ENCODE measurements at places on chromosomes 1 and 21.

DNA sequence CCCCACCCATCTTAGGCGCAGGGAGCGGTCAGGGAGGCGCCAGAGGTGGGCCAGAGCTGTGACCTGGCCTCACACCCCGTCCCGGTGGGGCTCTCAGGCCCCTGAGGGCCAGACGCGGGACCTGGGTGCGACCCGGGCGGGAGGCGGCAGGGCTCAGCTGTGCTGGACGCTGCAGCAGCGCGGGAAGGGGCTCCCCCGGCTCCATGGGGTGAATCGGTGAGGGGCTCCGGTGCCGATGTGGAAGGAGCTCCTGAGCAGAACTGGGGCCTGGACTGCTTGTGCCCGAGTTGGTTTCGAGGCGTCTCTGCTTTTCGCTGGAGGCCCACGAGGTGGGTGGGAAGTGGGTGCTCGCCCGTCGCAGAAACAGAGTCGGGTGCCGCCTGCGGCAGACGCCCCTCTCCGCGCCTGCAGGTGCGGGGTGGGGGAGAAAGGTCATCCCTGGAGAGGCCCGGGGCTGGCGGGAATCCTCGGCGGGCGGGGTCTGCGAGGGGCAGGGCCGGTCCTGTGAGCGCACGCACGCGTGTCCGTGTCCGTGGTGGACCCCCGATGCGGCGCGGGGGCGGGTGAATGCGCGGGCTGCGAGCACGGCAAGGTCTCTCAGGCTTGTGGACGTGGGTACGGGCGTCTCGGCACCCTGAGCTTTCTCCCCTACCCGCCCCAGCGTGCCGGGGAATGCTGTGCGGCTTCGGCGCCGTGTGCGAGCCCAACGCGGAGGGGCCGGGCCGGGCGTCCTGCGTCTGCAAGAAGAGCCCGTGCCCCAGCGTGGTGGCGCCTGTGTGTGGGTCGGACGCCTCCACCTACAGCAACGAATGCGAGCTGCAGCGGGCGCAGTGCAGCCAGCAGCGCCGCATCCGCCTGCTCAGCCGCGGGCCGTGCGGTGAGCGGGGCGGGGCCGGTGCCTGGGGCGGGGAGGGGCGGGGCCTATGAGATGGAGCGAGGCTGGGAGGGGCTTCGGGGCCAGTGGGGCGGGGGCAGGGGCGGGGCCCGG is 20.4 kb downstream of the AGRN start:
- DNase-seq = no peak

DNA sequence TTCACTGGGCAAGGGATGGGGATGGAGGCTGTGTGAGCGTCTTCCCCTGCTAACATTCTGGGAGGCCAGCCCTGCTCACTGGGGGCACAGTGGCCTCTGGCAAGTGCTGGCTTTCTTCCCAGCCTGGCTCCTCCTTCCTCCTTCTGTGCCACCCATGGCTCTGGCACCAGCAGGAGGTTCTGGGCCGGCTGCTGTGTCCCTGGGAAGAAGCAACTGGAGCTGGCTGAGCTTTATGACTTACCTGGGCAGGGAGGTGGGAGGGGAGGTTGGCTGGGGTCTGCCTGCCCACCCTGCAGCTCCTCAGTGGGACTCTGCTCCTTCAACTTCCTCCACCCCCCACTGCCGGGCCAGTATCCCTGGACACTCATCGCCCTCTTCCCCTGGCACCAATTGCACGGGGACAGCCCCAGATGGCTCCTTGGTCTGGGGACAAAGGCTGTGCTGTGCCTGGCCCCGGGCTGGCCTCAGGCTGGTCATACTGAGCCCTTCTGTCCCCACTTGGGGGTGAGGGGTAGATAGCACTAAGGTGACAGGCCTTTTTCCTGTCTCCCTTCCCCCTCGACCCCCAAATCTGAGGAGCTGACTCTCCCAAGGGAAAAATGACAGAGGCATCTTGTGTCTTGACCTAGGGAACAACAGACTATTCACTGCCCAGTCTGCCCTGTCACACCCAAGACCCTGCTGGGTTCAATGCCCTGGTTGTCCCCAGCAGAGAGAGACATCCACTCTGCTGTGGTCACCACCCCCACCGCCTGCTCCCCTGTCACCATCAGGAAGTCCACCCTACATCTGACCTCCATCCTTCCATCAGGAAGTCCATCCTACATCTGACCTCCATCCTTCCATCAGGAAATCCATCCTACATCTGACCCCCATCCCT is 14.4 kb downstream of the CDK18 start:
- no peak for DNase-seq

- DNase-seq = no peak
Observed at GRCh38 chr1:17017435-17017834, 5.7 kb upstream of the ATP13A2 start.

- no peak for DNase-seq
Observed at GRCh38 chr1:233357595-233358397, 30.3 kb downstream of the MAP3K21 start.

DNA sequence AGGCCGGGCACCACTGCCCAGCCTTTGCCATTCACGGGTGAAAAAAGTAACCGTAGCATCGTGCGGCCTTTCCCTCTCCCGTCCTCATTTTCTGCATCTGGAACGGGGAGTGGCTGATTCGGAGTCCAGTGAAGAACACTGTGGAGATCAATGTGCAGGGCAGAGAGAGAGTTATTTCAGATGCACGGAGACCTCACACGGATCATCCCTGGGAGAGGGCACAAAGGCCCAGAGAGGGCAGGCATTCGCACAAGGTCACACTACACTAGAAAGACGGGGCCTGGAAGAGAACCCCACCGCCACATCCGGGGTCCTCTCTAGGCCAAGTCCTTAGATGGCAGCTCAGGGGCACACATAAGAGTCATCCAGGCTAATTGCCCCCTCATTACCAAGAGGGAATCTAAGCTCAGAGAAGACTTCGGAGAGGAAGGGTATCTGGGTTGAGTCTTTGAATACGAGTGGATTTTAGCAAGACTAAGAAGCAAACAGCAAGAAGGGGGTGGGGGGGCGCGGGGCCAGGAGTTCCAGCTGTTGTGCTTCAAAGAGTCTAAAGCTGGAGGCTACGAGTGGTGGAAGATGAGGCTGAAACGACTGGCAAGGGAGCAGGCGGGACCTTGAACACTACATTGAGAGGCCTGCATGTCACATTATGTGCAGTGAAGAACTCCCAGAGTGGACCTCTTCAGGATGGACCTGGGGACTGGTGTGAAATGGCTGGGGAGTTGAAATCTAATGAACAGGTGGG is 857 bp downstream of the GPX7 start:
- DNase-seq = no peak

DNA sequence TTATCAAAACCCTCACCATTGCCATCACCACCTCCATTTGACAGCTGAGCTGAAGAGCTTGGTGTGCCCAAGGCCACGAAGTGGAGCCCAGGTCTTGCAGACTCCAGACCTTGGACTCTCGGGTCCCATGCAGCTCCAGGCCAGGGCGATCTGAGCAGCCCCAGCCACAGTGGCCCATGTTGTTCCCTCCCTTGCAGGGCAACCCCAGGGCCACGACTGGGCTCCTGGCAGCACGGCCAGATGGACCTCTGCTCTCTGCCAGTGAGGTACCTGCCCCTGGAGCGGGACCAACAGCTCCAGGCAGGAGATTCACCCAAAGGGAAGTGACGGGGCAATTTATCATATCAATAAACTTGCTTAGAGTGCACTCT is 182.7 kb upstream of the VAMP3 start:
- no peak for DNase-seq

DNA sequence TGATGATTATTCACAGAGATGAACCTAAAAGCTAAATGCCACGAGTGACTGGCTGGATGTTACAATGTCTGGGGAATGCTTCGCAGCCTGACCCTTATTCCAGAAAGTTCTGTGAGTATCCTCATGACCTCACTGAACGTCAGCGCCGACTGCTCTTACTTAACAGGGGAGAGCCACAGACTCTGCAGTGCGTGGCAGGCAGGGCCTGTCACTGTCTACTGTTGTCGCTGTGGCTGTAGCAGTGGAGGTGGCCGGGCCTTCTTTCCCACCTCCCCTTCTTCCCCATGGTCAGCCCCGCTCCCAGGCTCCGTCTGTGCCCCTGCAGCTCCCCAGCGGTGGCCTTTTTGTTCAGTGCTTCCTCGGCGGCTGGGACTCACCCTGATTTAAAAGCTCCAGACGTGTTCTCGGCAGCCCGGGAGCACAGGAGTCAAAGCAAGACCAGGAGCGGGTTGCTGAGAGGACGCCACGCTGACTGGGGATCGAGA is 52.2 kb upstream of the TARBP1 start:
- DNase-seq = no peak

DNA sequence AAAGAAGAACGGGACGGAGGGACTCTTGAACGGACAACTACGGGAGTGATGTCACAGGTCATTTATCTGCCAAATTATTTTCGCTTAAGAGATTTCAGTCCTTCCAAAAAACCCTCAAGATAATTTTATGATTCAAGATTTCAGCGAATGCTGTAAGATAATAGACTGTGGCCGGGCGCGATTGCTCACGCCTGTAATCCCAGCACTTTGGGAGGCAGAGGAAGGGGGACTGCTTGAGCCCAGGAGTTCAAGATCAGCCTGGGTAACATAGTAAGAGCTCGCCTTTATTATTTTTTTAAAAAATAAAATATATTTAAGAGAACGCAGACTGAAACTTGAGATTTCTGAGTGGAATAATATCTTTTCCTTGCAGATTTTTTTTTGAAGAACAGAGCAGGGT is 609 bp downstream of the RWDD2B start:
- no peak for DNase-seq

DNA sequence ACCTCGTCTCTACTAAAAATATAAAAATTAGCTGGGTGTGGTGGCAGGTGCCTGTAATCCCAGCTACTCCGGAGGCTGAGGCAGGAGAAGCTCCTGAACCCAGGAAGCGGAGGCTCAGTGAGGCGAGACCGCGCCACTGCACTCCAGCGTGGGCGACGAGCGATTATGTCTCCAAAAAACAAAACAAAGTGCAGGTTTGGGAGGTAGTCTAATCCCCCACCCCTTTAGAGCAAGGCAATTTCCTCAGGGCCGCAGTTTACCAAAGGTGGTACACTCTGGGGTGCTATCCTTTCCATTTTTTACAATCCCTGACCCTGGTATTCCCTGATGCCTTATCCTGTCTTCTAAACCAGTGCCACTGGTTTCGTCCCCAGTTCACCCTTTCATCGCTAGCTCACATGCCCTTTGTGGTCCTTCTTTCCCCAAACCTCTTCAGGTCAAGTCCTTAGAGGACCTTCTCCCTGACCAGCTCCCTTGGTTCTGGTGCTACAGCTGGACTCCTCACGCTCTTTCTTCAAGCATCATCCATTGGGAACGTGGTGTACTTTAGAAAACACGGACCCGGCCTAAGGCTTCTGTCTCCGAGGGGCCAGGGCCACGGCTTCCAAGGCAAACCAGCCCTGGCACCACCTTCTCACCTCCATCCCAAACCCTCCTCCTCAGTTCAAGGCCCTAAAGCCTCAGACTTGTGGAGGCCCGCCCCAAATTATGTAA is 873 bp downstream of the IFT25 start:
- DNase-seq = no peak

DNA sequence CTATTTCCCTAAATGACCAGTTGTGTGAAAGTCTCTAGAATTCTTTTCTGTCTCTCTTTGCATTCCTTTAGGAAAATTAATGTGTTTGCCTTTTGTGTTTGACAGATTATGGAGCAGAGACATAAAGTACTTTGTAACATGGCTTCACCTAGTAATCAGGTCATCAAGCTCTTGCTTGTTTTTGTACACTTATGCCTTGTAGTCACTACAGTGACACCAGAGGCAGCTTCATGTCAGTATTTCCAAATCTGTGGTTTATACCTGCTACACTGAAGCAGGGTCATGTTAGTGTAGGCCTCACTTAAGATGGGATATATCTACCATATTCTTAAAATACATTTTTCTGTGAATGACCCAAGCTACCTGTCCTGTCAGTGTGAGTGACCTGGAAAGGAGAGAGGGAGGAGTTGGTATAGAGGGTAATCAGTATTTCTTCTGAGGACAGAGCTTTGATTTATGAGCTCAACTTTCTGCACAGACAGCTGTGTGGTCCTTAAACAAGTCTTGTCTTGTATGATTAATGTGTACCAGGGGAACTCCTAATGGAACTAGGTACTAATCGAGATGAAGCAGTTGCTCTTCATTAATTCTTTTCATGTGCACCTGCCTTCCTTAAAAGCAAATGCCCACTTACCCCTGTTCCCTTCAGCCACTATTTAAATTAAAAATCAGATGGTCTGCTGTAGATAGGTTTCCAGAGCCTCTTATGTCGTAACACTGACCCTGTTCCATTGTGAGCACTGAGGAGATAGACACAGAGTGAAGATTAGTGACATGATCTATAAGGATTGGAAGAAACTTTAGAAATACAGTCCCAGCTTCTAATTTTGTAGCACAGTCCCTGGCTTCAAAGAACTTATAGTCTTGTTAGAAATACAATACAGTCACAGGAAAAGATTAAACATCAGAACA is 45.7 kb downstream of the MACO1 start:
- DNase-seq = no peak

GRCh38 chr1:217010253-217010652 is 287.0 kb upstream of the ESRRG start:
- no peak for DNase-seq

DNA sequence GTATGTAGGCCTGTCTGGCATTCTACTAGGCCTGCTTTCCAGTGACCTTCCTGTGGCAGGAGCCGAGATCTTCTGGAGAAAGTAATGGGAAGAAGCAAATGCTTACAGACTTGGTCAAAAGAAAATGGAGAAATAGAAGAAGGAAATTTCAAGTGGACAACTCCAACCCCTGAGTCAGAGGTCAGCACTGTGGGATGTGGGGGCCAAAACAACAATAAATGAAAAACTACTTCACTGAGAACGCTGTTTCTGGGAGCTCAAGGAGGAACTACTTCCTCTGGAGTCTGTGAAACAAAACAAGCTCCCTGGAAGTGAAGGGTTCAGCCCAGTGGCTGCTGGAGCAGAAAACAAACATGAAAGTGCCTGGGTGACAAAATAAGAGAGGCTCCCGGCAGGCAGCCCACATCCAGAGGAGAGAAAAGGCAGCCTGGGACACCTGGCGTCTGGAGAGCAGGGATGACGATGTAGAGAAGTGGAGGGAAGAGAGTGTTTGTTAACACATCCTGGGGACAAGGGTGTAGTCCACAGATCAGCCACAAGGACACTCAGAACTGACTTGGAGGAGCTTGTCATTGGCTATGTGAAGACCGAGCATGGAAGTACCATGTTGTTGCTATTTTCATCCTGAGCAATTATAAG is 355.2 kb downstream of the SMYD3 start:
- no peak for DNase-seq

- no peak for DNase-seq
Observed at GRCh38 chr21:27213303-27213702, 246.4 kb upstream of the ADAMTS5 start.

DNA sequence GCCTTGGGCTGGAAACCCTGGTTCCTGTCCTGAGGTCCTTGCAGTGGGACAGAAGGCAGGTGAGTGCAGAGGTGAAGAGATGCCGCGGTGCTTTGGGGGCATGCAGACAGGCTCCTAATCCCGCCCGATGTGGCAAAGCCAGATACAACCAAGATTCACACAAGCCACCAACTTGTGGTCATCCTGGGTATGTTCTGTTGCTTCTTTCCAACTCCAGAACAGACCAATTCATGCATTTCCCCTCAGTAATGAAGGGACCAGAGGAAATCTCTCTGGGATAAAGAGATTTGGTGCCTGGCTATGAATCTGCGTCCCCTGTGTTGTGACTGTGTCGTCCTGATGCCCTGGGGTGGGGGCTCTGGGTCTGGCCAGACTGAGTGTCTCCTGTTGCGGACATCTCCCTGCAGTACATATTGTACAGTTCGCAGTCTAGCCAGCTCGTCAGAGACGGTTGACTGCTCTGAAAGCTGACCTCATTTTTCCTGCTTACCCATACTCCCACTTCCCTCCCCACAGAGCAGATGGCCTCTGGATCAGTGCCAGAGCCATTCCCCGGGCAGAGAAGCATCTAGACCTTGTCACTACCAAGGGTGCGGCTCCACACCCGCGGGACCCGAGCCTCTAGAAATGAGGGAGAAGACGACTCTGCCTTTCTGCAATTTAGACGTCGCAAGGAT is 216.3 kb downstream of the KIF26B start:
- DNase-seq = no peak
